ENCODE measurements at places on chromosomes 5 and 9.

DNA sequence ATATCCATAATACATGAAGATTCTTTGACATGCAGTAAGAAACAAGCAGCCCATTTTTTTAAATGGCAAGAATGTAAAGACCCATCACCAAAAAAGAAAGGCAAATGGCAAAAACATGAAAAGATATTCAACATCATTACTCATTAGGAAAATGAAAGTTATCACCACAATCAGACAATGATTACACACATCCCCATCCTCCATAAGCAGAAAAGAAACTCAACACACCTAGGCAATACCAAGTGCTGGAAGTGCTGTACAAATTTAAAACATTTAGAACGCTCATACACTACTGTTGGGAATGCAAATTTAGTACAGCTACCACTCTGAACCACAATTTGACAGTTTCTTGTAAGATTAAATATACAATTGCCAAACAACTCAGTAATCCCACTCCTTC lies 466.7 kb downstream of the ACTL7B start:
- peak; percentile 4 for DNase-seq

DNA sequence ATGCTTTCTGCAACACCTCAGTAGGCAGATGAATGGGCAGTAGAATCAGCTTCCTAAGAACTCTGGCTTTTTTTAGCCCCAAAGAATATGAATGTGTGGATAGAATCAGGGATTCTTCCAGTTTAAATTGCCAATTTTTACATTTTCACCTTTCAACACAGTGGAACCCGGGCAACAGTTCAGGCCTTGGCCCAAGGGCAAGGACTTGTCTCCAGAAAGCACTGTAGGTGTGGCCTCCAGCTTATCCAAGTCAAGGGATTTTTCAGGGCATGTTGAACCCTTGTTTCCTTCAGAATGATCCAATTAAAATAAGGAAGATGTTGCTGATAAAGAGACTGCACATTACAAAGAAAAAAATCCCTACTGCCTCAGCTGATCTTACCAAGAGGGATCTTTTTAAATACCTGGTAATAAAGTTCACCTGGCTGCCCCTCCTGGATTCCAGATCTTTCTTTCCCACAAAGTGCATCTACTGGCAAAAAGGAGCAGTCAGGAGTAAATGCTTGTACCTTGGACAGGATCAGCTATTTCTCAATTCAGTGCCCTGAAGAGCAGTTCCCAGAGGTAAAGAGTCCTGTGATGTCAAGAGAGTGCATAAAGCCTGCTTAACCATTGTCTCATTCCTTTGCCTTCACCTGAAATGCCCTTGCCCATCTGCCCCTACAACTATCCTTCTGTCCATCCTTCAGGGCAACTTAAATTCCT lies 80.1 kb upstream of the PLPP6 start:
- DNase-seq, result no peak

GRCh38 chr5:64108674-64109073 lies 57.0 kb upstream of the RNF180 start:
- no peak for DNase-seq

DNA sequence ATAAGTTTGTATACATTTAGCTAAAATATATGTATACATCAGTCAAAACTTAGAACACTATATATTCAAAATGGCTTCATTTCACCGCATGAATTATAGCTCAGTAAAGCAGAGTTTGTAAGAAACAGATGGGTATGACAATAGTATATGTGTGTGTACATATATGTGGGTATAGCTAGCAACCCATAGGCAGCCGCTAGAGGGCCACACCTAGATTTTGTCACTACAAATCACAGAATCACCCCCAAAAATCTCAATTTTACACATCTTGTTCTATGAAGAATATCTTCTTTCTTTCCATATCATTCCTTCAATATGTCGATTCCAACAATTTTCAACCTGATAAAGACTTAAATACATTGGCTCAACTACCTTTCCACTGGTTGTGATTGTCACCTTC lies 357.8 kb upstream of the CCNG1 start:
- no peak for DNase-seq

- no peak for DNase-seq
These were observed 25.2 kb upstream of the TNIP1 start for GRCh38 chr5:151106043-151106442.

DNA sequence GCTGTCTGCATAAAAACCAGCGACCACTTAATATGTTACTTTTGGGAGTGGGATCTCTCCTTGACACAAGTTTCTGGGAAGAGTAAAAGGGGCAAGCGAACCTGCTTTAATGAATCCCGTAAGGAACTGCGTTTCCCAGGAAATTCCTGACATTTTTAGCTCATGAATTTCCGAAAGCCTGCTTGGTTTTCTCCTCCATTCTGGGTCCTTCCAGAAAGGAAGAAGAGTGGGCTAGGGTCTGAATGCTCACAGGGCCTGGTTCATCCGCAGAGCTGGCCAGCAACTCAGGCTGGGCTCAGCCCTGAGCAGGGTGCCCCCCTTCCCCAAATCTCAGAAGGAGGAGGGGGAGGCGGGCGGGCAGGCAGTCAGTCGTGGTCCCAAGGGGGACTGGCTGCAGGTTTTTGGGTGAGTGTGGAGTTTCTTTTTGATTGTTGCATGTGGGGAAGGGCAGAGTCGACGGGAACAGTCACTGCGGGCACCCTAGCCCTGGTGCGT lies 1.2 kb upstream of the PURA start:
- DNase-seq, result no peak

- peak; percentile 23 for DNase-seq
These were observed 29.6 kb downstream of the MAML1 start for GRCh38 chr5:179762079-179762780.

DNA sequence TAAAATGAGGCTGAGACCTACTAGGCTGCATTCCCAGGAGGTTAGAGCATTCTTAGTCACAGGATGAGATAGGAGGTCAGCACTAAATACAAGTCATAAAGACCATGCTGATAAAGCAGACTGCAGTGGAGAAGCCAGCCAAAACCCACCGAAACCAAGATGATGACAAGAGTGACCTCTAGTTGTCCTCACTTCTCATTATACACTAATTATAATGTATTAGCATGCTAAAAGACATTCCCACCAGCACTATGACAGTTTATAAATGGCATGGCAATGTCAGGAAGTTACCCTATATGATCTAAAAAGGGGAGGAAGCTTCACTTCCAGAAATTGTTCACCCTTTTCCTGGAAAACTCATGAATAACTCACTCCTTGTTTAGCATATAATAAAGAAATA lies 88.6 kb downstream of the PLPPR1 start:
- no peak for DNase-seq

DNA sequence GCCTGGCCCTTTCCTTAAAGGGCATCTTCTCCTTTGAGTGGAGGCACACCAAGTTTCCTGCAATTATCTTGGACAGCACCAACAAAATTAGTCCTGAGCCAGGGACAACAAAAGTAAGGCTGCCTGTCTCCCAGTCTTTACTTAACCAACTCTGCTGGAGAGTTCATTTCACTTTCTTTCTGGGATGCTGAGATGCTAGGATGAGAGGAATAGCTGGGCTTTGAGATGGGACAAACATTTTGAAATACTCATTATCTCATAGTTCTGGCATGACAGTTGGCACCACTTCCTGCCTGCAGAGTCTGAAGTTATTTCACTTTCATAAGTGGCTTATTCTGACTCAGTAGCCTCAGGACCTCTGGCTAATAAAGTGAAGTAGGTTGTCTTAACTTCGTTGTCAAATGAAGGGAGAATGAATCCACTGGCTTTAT lies 157.0 kb downstream of the C9orf152 start:
- DNase-seq, result peak; percentile 81

- DNase-seq, result no peak
These were observed 11.9 kb upstream of the NR4A3 start for GRCh38 chr9:99809586-99810319.

DNA sequence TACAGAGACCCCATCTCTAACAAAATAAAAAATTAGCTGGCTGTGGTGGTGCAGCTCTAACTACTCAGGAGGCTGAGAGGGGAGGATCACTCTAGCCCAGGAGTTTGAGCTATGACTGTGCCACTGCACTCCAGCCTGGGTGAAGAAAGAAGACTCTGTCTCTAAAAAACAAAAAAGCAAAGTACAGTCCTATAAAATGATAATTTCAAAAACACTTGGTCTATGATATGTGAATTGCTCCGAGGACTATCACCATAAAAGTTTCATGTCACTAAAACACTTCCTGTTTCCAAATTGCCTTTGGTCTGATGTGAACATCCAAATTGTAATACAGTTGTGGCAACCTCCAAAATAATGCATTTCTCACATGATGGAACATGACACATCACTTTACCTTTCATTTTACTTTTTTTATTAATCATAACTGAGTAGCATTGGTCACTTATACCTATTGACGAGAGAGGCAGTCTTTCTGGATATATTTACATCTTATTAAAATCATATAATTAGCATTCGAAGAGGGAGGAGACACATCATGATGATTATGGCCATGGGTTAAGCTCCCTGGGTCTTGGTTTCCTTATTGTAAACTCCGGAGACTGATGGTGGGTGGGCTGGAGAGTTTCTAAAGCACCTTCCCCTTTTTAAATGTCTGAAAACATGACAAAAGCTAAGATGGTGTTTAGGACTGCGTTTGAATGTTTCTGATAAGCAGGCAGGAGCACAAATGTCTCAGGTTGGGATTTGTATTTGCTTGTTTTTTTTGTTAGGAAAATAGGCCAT lies 25.8 kb upstream of the CD180 start:
- DNase-seq, result no peak

DNA sequence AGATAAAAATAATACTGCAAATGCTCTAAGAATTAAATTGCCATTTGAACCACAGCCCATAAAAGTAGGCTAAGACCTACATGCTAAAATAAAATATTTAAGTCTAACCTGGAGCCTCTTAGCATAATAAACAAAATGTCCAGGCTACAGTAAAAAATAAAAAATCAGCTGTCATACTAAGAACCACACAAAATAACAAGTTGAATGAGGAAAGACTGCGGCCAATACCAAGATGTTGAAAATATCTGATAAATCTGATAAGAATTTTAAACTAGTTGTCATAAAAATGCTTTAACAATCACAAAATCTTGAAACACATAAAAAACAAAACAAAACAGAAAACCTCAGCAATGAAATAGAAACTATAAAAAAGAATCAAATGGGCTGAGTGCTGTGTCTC lies 336.9 kb upstream of the MSX2 start:
- DNase-seq, result no peak

DNA sequence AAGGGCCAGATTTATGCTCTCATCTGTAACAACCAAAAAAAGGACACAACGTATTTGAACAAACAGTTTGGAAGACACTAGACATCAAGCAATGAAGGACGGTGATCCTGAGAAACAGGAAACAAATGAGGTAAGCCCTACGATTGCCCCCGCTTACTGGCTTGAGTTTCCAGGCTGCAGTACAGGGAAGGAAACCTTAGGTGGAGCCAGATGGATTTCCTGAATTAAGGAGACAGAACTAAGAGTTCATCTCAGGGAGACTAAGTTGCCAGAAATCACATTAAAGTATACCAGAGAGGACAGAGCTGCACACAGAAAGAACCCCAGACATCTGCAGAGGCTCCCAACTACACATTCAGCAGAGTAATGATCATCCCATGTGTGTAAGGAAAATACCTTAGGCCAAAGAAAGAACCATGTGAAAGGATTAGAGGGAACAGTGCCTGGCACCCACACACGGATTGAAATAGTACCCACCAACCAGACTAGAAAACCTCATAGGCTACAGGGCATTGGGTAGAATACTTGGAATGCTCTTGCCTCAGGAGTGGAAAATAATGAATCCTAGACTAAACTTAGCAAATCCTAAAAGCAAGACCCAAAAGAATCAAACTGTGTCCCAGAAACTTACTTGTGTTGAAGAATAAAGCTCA lies 99.3 kb upstream of the NIPBL start:
- no peak for DNase-seq

GRCh38 chr5:4544049-4544670 lies 596.0 kb upstream of the ADAMTS16 start:
- no peak for DNase-seq

GRCh38 chr9:68838245-68838644 lies 133.2 kb downstream of the PIP5K1B start:
- no peak for DNase-seq

DNA sequence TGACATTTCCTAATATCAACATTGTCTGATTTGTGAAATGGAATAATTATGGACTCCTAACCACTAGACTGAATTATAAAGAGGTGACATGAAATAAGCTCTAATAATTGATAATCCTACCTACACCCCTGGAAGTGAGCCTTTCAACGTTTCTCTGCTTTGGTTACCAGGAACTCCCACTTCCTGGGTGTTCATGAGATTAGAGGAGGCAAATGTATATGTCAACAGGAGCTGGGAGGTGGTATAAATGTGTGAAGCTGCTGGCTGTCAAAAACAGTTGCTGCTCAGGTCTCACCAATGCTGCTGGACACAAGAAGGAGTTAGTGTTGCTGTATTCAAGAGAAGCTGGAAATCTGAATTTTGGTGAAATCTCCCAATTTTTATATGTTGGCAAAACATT lies 96.8 kb downstream of the CAMK4 start:
- DNase-seq, result no peak

DNA sequence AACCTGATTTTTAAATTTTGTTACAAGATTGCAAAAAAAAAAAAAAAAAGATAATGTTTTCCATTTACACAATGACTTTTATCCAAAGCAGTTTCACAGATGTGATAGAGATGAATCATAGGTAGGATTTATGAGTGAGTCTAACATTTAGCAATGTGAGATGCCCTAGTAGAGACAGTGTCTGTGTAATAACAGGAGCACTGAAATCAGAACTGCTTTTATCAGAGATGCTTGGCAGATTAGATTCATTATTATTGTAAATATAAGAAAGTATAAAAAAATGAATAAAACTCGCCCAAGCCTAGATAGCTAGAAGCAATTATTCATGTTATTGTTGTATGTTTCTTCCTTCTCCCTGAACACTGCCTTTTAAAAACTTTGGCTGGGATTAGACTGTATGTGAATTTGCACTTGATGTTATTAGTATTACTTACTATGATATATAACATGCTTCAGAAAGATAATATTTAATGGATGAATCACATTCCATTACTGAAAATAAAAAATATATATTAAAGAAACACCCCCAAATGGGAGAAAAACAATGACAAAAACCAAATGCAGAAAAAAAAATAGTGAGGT lies 567.3 kb upstream of the KLF4 start:
- DNase-seq, result no peak

GRCh38 chr9:136777359-136777758 lies 13.0 kb upstream of the LCN15 start:
- no peak for DNase-seq

- DNase-seq, result no peak
These were observed 787.1 kb upstream of the CHD1 start for GRCh38 chr5:99715921-99716320.

- no peak for DNase-seq
These were observed 277.6 kb upstream of the TNC start for GRCh38 chr9:115395511-115396021.

GRCh38 chr5:134029156-134029555 lies 24.4 kb upstream of the VDAC1 start:
- DNase-seq, result no peak

Measured in activated CD4-positive, alpha-beta T cell treated with anti-CD3 and anti-CD28 coated beads, Interleukin-2, amount 50 U/mL, for 16 hours (primary cell).